NK-92 treated with Interleukin-12 subunit alpha and Interleukin-12 subunit beta, amount 100 ng/mL, for 24 hours (cell line): ENCODE measurements at places on chromosomes 3 and 15.

DNA sequence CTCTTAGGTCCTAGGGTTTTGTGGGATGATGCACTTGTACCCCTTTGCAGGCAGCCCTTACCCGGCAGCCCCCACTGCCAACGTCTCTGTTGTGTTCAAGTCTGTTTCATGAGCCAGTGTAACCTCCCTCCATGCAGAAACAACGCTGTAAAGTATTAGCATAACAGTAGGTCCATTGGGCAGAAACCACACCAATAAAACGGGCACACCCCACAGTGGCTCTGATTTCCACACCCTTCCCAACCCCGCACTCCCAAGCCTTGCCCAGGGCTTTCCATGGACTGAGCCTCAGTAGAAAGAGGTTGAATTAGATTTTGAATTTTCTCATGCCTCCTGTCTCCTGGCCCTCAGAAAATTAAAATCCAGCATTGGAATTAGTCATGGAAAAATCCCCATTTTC is 124.5 kb downstream of the CACNA1D start:
- DNase-seq, result no peak

DNA sequence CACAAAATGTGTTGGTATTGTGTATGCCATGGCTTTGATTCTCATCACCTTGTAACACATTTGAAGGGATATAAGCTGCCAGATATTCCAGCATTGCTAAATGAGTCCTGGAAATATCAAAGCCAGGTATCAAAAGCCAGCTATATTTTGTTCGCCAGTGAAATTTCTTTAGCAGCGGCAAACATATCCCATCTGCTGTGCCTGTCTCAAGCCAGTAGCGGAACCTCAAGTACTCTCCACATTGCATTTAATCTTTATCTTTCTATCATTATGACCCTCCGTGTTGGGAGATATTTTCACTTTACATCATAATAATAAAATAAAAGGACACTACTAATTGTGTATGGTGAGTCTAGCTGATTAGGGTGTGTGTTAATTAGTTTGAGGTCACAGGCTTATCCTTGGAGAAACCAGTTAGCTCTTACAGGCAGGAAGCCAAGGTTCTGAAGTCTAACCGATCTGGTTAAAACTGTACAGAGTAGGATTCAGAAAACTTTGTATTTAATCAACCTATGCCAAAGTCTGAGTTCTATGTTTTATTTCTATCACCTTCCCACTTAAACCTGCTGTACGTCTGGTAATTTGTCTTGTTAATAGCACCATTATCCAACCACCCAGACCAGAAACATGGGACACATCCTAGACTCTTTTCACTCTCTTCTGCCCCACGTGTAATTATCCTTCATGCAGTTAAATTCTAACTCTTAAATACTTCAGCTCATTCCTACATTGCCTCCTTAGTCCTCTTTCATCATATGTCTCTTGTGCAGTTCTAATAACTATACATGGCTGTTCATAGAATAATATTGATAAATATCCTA is 14.5 kb downstream of the TIPARP start:
- DNase-seq, result no peak

DNA sequence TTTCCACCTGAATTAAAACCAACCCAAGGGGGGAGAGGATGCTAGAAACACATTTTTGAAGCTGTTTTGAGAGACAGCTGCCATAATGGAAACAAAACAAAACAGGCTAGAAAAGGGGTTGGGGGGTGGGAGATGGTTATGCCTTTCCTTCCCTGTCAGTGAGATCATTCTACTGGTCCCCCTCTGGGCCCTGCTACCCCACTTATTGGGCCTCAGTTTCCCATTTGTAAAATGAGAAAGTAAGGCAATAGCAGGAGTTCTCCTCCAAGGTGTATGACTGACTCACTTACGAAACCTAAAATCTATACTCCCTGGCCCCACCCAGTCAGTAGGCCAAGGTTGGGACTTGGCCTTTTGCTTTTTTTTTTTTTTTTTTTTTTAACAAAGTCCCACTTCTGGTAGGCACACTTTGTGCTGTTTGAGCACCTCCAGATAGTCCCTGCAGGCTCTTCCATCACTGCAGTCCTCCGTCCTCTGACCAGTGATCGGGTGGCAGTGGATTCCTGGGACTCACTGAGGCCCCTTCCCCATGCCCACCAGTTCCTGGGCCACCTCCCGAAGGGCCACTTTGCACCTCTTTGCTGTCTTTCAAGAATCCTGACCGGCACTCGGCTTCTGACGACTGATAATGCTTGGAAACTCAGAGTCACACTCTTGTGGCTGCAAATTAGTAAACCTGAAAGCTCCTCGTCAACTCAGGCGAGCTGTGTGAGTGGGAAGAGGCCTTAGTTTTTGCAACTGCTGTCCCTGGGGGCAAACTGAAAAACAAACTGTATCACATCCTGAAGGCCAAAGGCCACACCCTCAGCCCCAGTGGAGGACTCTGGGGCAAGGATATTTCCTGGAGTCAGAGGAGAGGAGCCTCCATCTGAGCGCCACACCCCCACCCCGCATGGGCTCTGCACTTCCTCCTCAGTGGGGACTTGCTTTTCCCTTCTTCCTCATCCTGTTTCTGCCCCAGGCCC is 6.7 kb upstream of the PSTPIP1 start:
- no peak for DNase-seq

DNA sequence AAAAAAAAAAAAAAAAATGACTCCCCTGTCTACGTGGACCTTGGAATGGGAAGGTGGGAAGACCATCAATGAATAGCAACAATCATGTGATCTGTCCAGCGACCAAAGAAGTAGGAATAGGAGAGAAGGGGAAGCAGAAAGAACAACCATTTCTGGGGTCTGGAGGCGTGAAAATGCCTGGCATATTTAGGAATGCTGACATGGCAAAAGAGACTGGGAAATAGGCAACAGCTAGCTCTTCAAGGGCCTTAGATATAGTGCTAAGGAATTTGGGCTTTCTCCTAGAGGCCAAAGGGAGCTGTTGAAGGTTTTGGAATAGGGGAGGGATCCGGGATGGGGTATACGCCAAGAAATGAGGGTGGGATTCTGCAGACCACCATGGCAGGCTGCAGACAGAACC is 5.9 kb downstream of the SLC22A13 start:
- no peak for DNase-seq

DNA sequence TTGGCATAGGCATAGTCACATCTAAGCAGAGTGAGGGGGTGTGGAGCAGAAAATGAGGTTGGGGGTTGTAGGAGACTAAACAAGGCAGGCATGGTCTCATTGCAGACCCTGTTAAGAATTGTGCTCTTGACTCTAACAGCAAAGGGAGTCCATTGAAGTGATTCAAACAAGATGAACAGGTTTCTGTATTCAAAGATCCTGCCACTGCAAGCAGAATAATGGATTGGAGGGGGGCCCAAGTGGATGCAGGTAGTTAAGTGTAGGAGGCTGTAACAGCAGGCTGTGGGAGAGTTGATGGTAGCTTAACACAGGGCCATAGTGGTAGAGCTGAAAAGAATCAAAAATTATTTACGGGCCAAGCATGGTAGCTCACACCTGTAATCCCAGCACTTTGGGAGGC is 34.4 kb downstream of the CASR start:
- no peak for DNase-seq

GRCh38 chr3:47365213-47366153 is 15.3 kb upstream of the PTPN23 start:
- DNase-seq, result no peak

- DNase-seq, result no peak
Measured at GRCh38 chr3:83122774-83123350, 1361.4 kb upstream of the GBE1 start.

- no peak for DNase-seq
Measured at GRCh38 chr3:150183678-150184425, 213.2 kb upstream of the PFN2 start.

DNA sequence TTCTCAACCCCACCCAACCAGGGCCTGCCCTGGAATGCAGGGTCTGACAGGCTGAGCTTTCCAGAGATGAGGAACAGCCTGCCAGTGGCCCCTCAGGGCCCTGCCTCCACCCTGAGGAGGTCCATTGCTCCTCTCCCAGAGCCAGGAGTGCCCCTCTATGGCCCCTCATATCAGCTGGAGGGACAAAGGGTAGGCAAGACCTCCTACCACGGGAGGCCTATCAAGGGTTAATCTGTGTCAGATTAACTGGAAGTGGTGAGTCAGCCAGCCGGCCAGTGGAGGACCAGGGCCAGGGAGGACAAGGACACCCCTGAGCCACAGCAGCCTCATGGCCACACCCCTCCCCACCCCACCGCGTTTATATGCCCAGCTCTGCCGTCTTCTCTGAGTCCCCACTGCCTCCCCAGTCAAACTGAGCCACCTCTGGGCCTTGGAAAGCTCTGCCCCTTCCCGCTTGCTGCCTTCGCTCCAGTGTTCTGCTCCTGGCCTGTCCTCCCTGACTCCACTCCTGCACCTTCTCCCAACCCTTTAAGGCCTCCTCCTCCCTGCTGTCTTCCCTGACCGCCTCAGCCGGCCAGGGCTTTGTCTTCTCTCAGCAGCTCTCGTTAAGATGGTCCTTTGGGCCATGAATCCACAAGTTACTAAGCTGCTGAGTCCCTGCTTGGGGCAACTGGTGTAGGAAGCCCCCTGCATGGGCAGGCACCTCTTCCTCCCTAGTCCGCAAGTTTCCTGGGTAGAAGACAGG is 6.5 kb downstream of the CCDC33 start:
- DNase-seq, result no peak
